ENCODE measurements at places on chromosomes 16 and 17.

DNA sequence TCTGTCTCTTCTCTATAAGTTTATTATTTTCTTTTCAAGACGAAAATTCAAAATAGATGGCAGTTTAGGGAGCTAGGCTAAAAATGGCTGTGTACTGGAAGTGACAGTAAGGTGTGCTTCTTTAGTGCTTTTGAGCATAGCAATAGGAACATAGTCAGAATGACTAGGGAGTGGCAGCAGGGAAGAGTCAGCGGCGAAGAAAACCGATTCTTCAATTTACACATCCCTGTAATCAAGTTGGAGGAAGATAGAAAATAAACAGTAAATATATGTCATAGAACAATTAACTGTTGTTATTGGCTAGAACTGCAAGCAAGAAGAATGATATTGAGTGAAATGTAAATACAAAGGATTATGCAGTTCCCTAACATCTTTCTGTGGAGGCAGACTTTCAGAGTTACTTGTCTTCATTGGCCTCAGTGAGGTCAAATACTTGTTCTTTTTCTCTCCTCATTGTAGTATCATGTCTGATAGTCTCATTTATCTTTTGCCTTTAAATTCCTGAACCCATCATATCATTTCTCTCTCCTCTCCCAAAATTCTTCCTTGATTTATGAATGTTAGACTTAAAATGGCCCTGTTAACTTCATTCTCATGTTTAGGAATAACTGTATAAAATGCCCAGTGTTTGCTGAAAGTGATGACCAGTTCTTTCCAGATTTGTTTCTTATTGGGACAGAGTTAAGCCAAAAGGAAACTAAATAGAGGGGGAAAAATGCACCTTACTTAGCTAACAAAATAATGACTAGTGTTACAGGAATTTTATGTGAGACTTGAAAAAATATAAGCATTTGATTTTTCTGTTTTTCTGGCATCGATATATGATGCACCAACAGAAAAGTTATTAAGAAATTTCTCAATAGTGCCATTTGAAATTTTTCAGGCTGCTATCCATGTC lies 211.4 kb downstream of the BCAS3 start:
- no peak for DNase-seq

GRCh38 chr17:41588126-41588810 lies 1.6 kb upstream of the KRT14 start:
- no peak for DNase-seq

DNA sequence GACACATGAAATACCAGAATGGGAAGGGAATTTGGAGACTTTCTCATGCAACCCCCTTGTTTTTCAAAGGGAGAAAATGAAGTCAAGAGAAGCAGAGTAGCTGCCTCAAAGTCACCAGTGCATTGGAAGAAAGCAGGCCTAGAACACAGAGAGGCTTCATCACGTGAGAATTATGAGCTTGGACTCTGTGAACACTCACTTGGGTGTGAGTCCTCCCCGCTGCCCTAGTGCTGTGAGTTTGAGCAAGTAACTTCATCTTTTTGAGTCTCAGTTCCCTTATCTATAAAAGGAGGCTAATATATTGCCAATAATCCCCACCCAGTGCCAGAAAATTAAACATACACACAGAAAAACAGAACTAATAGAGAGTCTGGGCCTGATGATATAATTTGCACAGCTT lies 315.8 kb downstream of the XYLT1 start:
- no peak for DNase-seq

DNA sequence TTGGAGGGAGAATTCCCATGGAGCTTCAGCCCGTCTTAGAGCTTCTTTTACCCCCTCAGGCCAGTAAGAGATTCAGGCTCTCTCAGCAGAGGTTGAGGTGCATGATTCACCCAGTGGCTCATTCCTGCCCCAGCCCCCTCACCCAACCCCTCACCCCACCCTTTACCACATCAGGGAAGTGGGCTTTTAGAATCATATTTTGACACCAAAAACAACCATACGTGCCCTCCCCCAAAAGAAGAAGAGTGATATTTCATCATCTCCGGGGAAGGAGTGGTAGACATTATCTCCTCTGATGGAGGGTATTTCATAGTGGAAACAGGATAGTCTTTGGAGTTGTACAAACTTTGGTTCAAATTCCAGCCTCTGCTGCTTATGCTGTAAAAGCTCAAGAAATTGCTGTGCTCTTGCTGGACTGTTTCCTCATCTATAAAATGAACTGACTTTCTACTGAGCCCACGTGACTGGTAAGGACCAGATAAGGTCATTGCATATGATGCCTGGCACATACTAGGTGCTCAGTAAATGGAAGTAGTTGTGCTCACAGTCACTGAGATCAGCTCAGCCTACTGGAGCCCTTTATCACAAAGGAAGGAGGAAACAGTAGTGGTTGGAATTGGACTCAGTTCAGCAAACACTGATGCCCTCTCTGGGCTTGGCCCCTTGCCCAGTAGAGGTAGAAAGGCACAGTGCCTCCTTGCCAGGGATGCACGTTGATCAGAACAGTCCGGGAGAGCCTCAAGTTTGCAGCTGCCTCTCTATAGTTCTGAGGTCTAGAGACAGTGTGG lies 18.3 kb upstream of the CCL5 start:
- DNase-seq, result peak; percentile 58

DNA sequence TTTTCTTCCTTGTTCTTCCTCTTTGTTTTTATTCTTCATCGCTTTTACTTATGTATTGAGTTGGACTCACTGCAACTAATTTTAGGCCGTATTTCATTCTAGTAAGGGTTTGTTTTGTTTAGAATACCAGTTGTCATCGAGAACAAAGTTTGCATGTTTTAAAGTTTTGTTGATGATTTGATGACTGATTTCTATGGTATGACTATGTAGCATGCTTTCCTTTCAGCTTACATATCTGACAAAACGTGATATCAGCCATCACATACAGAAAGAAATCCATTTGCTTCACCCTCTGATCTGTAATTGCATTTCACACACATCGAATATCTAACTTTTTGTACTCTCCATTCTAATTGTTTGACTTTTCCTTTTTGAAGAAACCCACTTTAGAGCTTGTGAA lies 4.0 kb downstream of the PRKCA start:
- no peak for DNase-seq

GRCh38 chr16:68113059-68113761 lies 28.0 kb downstream of the NFATC3 start:
- DNase-seq, result no peak

GRCh38 chr16:1333149-1333812 lies at the start of gene BAIAP3:
BAIAP3 (plus strand) TSS chr16:1333645; CDS start chr16:1338550, 4,905 bp downstream.
- DNase-seq, result peak; percentile 45

DNA sequence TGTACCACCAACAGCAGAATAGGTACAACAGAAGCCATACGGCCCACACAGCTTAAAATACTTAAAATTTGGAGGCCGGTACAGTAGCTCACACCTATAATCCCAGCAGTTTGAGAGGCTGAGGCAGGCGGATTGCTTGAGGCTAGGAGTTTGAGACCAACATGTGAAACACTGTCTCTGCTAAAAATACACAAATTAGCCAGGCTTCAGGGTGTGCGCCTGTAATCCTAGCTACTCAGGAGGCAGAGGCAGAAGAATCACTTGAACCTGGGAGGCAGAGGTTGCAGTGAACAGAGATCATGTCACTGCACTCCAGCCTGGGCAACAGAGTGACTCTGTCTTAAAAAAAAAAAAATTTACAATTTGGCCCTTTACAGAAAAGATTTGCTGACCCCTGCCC lies 17.0 kb downstream of the GFOD2 start:
- DNase-seq, result no peak

GRCh38 chr17:2289878-2290478 lies 13.6 kb downstream of the SMG6 start:
- no peak for DNase-seq

GRCh38 chr16:23518435-23518891 lies 8.2 kb upstream of the GGA2 start:
- no peak for DNase-seq

- DNase-seq, result peak; percentile 4
Observed at GRCh38 chr17:1227917-1228780, 42.1 kb upstream of the BHLHA9 start.

DNA sequence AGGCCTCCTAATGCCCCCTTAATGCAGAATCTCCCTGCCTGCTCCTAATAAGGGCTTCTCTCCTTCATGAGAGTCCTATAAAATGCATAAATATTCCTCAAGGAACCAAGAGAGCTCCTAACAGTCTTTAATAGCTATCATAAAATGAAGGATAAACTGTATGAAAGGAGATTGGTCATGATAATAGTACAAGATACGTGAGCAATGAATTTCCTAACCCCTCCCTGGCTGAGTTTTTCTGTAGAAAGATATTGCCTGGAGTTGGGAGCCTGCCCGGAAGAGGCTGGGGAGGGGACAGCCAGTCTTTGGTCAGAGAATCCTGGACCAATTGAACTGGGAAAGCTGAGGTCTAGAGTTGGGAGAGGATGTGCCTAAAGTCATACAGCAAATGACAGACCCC lies 321.9 kb upstream of the CDH5 start:
- DNase-seq, result no peak

DNA sequence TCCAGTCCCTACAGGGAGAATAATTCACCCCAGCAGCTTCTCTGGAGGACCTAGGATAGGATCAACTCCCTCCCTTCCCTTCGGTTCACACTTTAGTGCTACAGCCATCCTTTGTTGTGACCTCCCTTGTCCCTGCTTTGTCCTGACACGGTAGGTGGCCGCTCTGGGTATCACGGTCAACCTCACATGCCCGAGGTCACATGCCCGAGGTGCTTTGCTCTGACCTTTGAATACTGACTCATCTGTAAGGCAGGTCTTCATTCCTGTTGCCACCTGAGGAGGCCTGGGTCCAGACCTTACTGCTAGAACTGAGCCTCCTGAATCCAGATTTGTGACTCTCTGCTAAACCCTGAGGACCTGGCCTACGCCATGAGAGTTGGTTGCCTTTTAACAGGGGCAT lies 19.7 kb downstream of the ALKBH5 start:
- DNase-seq, result no peak

- no peak for DNase-seq
Observed at GRCh38 chr17:40469805-40470675, 26.8 kb downstream of the IGFBP4 start.

DNA sequence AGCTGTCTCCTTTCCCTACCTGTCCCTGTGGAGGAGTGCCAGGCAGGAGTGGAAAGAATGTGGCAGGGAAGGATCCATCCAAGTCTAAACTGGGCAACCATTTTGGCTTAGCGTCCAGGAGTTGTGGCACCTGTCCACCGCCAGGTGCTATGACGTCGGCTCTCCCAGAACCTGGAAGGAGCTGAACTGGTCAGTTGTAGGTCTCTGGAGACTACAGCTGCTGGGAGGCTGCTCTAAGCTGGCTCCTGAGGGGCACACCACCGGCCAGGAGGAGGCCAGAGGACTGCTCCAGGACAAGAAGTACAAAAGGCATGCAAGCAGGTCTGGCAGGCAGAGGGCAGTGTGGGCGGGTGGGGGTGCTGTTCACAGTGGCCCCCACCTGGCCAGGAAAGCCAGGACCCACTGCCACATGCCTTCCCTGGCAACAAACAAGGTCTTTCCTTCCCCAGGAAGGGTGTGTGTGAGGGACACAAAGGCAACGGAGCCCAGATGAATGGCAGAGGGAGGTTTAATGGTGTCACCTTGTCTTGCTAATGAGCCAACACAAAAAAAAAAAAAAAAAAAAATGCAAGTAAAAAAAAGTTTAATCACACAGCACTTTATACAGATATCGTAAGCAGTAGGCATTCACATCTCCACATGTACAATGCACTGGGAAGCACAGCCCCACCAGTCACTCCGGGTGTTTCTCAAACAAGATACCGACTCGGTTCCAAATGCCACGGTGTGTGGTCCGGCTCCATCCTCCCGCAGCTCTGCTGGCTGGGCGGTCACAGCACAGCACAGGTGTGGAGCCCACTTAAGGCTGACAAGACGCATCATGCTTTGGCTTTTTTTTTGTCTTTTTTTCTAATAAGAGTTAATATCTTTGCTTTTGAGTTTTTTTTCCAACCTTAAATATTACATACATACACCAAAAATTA lies 4.8 kb downstream of the SPHK1 start:
- no peak for DNase-seq

DNA sequence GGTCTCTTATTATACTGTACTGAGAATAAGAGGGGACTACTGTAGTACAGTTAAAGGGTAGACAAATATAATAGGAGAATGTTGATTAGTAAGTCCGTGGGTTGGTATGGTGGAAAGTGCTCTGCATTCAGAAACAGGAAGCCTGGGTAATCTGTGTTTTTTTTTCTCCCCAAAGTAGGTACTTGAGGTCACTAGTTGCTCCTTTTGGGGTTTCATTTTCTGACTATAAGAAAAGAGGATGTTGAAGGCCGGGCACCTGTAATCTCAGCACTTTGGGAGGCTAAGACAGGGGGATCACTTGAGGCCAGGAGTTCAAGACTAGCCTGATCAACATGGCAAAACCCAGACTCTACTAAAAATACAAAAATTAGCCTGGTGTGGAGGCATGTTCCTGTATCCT lies 42.0 kb upstream of the MMD start:
- no peak for DNase-seq

DNA sequence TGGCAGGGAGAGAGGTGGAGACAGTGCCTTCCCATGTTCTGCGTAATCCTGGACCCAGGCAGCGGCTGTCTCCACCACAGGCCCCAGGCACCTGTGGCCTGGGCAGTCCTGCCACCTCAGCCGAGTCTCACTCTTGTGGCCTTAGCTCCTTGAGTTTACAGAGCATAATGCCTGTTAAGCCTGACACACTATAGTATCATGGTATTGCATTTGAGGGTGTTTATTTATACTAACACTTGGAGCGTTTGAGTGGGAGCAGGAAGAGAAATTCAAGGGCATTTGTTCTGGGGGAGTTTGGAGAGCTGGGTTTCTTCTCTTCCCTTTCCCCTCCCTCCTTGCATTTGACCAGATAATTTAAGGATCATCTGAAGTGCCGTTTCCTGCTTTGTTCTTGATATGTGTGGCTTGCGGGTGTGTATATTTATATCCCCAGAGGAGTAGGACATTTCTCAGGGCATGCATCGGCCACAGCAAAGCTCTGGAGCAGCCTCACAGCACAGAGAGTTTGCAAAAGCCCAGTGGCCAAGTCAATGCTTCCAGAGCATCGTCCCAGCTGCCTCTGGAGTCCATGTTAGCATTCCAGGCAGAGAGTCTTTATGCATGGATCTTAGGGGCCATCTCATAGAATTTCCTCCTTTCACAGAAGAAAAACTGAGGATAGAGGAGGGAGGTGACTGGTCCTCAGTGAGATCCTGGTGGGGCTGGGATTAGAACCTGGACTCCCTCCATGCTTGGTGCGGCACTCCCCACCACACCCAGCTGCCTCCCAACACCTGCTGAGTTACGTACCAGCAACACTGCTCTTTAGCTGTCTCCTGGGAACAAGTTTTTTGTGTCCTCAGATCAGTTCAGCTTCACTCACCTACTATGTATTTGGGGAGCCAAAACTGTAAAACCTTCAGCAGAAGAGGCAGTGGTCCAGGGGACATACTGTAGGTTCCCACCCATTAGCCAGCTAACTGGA lies 222.8 kb downstream of the CCDC182 start:
- no peak for DNase-seq

DNA sequence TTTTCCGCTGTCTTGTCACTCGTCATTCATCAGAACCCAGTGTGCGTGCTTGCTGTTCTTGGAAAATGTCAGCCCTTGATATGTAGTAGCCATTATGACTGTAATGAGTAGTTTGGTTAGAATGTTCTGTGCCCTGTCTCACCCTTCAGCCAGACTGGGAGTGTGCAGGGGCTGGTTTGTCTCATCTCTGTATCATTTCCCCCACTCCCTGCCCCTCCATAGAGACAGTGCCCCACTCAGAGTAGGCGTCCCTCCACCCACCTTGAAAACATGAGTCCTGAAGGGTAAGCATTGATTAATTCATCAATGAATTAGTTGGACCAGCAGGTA lies 137.0 kb upstream of the PLCG2 start:
- DNase-seq, result no peak

- no peak for DNase-seq
Observed at GRCh38 chr17:49393491-49394255, 21.0 kb downstream of the PHB1 start.

GRCh38 chr17:34220045-34220751 lies 34.9 kb upstream of the CCL2 start:
- DNase-seq, result no peak

Data from CD4-positive, alpha-beta T cell treated with Interleukin-6 for 4 hours (primary cell).